ENCODE measurements at places on chromosomes 4 and X.

DNA sequence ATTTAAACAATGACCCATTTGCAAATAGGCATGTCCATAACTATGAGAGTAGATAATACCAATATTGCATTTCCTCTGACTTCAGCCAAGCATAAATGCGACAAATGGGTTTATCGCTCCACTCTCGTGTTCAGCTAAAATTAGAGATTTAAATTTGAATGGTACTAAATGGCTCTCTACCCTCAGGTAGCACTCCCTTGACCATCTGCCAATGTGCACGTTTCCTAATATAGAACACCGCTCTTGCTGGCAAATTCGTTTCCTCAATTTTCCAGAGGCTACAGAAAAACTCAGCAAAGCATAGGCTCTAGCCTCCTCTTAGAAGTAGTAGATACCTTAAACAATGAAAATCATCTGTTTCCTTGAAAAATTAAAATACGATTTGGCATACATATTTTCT is 251.6 kb downstream of the ADGRA3 start:
- no peak for DNase-seq

DNA sequence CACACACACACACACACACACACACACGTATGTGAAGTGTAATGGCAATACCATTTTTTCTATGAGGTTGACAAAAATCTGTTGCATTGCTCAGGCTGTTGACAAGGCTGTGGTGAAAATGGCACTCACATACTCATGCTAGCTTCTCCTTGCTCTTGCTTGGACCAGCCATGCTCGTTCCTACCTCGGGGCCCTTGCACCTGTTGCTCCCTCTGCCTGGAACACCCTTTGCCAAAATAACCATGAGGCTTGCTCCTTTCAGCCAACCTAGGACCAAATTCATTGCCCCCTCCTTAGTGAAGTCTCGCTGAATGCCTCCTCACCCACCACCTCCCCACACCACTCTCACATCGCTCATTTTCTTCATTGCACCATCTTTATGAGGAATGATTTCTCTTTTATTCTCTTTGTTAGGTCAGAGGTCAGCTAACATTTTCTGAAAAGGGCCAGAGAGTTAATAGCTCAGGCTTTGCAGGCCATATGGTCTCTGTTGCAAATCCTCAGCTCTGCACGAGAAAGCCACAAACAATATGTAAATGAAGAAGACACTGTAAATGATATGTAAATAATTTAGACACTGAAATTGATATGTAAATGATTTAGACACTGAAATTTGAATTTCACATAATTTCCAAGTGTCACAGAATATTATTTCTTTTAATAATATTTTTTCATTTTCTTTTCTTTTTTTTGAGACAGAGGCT is 13.3 kb downstream of the SLC38A5 start:
- no peak for DNase-seq

GRCh38 chr4:132056496-132056895 is 1092.6 kb upstream of the PCDH10 start:
- DNase-seq, result no peak

GRCh38 chr4:120809518-120809917 is 113.0 kb downstream of the PRDM5 start:
- no peak for DNase-seq

- no peak for DNase-seq
Observed at GRCh38 chr4:110108422-110108821, 90.0 kb downstream of the ELOVL6 start.

- DNase-seq, result no peak
Observed at GRCh38 chrX:108022491-108023089, 22.3 kb upstream of the VSIG1 start.

- DNase-seq, result no peak
Observed at GRCh38 chr4:112516471-112517066, 589 bp upstream of the NEUROG2 start.

GRCh38 chr4:22850055-22850454 is 157.3 kb downstream of the GBA3 start:
- no peak for DNase-seq

GRCh38 chr4:184386271-184386781 is 88.0 kb downstream of the IRF2 start:
- DNase-seq, result no peak

- DNase-seq, result no peak
Observed at GRCh38 chrX:32448945-32449344, 762.4 kb downstream of the DMD start.

GRCh38 chr4:2878346-2878745 is 34.7 kb downstream of the ADD1 start:
- no peak for DNase-seq

DNA sequence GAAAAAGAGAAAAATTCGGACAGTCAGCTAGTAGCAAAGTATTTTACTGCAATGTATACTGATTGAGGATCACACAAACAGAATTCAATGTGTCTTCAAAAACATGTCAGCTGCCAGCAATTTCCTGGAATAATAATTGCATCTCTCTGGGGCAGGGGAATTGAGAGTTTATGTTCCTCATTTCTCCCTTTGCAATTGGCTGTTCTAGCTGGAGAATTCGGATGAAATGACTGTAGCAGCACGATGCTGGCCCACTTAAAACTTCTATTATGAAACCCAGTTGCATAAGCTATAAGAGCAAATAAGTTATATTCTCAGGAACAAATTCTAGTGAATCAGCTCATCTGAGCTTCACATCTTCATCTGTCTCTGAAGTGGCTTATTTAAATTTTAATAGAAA is 99.9 kb upstream of the CPEB2 start:
- DNase-seq, result no peak

DNA sequence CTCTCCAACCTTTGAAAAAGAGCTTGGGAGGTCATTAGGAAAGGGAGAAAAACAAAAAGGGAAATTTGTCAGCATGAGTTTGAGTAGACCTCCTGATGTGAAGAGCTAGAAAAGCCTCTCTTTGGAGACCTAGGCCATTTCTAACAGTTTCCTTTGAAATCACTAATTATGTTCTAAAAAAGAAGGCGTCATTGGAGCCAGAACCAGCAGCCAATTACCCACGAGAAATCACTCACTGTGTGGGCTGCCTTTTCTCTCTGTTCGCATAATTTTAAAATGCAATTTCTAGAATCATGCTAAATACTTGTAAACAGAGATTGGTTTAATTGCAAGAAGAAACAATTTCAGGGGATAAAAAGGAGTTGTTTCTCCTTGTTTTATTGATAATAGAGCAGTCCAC is 246.3 kb upstream of the GATB start:
- no peak for DNase-seq

DNA sequence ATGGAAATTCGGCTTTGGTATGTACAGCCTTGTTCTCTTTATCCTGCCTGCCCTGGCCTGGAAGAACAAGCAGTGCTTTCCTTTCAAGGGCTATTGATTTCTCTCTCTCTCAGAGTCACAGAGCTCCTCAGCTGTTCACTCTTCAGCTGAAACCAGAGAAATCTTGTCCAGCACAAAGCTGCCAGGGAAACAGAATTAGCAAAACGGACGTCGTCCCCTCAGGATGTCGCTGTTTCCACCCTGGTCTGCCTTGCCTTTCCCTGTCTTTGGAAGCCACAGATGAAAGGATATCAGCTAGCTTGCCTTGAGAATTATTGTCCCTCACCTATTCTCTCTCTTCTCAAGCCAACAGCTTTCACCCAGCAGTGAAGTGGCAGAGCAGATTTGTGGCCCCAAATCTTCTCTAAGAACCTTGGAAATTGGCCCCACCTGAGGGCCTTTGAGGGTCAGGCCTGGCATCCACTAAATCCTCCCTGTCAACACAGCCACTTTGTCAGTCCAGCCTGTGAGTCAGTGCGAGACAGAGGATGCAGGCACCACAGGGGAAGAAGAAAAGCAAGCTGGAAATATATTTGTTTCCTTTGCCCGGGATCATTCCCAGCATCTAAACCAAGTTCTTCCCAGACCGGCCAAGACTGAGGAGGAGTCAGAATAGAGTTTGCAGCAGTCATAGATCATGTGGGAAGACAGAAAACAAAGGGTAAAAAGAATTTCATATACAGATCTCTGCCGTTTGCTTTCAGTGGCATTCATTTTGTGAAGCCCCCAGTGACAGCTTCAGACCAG is 63.8 kb upstream of the MTM1 start:
- peak; percentile 26 for DNase-seq

DNA sequence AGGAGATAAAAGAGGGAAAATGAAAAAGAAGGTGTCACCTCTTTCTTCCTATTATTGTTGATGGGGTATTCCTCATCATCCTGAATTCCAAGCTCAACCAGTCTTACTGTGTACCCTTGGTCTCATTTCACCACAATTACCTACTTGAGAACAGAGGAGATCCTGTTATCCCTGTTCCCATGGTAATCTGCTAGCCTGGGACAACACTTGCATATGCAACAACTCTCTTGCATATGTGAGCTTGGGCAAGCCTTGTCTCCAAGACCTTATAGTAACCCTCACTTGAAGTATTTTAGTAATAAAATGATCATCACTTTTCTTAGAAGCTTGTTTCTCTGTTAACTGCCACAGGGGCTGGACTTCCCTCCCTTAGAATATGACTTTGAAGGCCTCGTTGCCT is 253.7 kb downstream of the NAP1L3 start:
- DNase-seq, result no peak

DNA sequence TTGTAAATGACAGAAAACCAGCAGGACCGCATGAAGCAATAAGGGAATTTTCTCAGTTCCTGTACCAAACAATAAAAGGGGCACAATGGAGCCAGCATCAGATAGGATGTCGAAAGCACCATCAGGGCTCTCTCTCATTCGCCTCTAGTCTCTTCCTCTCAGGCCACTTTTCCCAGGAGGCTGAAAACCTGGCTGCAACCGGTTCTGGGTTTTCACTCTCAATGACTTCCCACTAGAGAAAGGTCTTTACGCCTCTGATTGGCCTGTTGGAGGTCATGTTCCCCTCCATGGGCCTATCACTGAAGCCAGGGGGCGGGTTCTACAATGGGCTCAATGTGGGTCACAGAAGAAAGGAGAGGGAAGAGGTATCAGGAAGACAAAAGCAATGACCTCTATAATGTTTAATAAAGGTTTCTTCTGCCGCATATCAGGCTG is 29.3 kb downstream of the ZNF827 start:
- DNase-seq, result no peak

DNA sequence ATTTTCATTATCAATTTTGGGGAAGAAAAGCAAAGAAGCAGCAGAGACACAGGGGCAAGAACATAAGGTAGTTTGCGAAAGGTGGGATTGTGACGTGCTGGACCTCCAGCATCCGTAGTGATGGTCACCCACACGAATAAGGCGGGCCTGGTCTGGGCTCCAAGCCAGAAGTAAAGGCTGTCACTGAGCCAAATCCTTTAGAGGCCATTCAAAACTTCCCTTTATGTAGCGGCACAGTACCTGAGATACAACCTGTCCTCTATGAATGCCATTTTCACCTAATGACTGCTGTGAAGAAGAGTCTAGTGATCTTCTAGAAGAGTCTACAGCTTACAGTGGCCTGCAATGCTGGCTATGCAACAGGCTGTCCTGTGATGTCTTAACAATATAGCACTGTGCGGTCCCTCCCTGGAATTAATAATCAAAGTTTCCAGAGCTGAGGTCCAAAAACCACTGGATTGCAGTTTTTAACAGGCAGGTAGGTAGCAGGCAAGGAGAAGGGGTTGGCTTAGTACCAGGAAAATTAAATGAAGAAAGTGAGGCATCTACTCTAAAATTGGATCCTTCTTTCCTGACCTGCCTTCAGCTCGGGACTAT is 56.2 kb downstream of the TRIML1 start:
- no peak for DNase-seq

DNA sequence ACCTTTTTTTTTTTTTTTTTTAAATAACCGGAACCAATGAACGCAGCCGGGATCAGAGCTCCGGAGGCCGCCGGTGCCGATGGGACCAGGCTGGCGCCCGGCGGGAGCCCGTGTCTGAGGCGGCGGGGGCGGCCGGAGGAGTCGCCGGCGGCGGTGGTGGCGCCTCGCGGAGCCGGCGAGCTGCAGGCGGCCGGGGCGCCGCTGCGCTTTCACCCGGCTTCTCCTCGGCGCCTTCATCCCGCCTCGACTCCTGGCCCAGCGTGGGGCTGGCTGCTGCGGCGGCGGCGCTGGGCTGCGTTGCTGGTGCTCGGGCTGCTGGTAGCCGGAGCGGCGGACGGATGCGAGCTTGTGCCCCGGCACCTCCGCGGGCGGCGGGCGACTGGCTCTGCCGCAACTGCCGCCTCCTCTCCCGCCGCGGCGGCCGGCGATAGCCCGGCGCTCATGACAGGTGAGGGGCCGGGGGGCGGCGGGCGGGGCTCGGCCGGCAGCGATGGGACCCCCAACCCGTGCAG is 337 bp downstream of the STIM2 start:
- DNase-seq, result peak; percentile 64

DNA sequence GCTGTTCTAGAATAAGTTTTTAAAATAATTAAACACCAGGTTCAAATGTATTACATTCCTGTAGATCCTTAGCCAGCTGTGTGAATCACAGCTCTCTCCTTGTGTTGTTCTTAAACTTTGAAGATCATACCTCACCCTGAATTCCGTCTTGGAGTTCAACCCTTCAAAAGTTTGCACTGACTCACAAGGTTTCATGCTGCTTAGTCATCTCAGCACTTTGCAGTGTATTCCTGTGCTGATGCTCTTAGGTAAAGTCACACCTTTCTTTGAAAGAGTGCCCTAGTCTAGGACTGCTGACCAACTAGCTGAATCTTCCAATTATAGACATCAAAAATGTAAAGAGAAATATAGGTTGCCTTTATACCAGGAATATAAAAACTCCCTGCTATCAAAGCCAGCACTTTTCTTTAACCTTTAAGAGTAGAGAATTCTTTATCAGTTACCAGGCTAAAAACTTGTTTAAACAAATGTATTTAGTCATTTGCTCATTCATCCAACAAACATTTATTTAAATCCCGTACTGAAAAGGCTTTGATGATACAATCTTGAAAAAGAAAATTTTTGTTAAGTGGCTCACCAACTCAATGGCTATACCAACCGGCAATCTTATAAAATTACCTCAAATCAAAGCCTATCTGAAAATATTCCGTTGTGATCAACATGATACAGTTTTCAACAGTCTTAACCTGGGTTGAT is 169.7 kb downstream of the RAP1GDS1 start:
- peak; percentile 48 for DNase-seq

DNA sequence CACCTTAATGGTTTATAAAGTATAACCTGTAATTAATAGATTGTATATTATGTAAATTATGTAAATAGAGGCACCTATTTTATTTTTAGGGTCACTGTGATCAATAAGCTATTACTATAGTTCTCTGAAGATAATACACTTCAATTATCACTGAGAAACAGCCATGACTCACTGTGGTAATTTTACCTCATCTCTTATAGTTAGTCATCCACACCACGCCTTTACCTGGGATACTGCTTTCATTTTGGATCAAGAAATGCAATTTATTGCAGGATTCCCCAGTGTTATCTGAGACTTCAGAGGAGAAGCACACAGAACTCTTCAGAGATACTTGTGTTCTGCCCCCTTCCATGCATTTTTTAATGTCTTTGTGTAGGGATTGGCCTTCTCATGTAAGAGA is 348.1 kb upstream of the ATOH1 start:
- no peak for DNase-seq

- DNase-seq, result no peak
Observed at GRCh38 chrX:45601052-45601451, 400.4 kb upstream of the DIPK2B start.

All from fibroblast of skin of scalp (primary cell).